ENCODE measurements at places on chromosomes 2 and 18. TPM values are rescaled to one million over a fixed set of nuclear protein-coding genes. Genes with fewer than 3 reads are reported as not detected.

DNA sequence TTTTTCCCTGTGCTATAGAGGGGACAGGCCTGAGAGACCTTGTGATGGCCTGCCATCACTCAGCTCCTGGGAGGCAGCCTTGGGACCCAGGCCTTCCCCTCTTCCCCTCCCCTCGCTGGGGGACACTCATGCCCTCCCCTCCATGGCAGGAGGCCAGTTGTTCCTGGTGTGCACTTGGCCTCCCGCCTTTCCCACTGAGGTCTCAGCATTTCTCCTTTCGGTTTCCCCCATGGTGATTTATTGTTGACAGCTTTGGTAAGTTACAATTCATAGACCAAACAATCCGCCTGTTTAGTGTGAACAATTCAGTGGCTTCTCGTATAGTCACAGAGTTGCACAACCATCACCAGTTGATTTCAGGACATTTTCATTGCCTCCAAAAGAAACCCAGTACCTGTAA, 10.2 kb upstream of the CNDP1 start:
- DNase-seq, result peak; percentile 54
- no peak overlapping the region for H3K4me3 ChIP-seq
- no peaks in the 10 kb centered on the region for H3K4me1 ChIP-seq

GPD2 gene
- total RNA-seq, result 46.6 TPM

- no peak for DNase-seq
- H3K27me3 ChIP-seq, result no peaks in the 10 kb centered on the region
- no peaks in the 10 kb centered on the region for H3K4me1 ChIP-seq
Observed at GRCh38 chr2:40666398-40666797, 214.5 kb upstream of the SLC8A1 start.

LYG1 gene
- total RNA-seq, result 0.50 TPM

DNA sequence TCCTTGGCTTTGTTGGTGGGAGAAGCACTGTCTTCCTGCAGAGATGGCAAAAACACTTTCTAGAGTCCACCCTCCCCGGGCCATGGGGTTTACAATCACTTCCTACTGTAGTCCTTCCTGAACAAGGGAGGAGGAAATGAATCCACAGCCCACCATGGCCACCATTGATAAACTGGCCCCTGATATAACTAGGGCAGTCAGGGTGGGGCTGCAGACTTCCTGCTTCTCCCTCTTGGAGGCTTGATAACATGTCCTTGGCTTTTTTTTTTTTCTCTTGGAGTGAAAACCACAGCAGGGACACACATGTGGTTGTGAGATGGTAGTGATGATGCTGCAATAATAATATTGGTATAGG, 437.8 kb downstream of the ZNF521 start:
- H3K27me3 ChIP-seq, result no peaks in the 10 kb centered on the region
- no peaks in the 10 kb centered on the region for H3K4me1 ChIP-seq
- no peaks in the 10 kb centered on the region for H3K36me3 ChIP-seq
- no peak for DNase-seq
- no peak overlapping the region for H3K27ac ChIP-seq

GRCh38 chr2:50547521-50547920, 484.4 kb downstream of the NRXN1 start:
- DNase-seq, result peak; percentile 69
- H3K4me3 ChIP-seq, result no peak overlapping the region
- no peaks in the 10 kb centered on the region for H3K27me3 ChIP-seq
- H3K27ac ChIP-seq, result no peak overlapping the region
- H3K4me1 ChIP-seq, result no peaks in the 10 kb centered on the region
- H3K36me3 ChIP-seq, result no peaks in the 10 kb centered on the region

- peak overlapping the region; percentile 12 for H3K27ac ChIP-seq
- peak; percentile 49 for DNase-seq
- no peaks in the 10 kb centered on the region for H3K36me3 ChIP-seq
- no peaks in the 10 kb centered on the region for H3K27me3 ChIP-seq
- no peak overlapping the region for H3K4me3 ChIP-seq
- H3K4me1 ChIP-seq, result peaks cover 32% of the 10 kb centered on the region
Observed at GRCh38 chr18:59661891-59662701, 35.1 kb downstream of the CCBE1 start.

DNA sequence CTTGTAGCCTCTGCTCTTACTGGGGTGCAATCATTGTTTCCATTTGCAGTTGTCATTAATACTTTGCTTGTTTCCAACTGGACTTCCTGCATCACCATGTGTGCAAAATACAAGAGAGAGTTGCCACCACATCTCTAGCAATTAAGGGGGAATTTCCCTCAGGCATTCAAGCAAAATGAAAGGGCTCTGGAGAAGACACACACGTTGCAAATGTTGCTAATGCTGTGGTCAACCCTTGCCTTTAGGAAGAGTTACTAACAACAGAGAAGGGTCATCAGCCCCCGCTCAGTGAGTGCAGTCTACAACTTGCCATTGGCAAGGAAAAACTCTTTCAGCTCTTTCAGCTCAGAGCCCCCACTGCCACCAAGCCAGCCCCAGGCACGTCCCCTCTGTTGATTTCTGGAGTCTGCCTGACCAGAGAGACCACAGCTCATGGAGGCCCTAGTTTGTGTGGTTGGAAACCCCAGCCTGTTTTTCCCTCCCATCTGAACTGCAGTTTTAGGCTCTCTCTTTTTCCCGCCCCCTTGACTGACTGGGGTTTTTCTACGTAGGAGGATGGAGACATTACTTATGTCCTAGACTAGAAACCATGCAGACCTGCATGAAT, 25.9 kb upstream of the GPR45 start:
- DNase-seq, result no peak
- no peak overlapping the region for H3K27ac ChIP-seq
- H3K4me1 ChIP-seq, result no peaks in the 10 kb centered on the region
- no peaks in the 10 kb centered on the region for H3K36me3 ChIP-seq
- H3K27me3 ChIP-seq, result no peaks in the 10 kb centered on the region

ASXL3 gene
- 0.66 TPM for total RNA-seq

All from fibroblast of lung (primary cell).